BJ (cell line): ENCODE measurements at places on chromosomes 1 and 21.
A peak's percentile ranks its signal among the peaks of the same experiment; 100 is the strongest.

- DNase-seq = no peak
Observed at GRCh38 chr1:171160639-171161354, 24.3 kb upstream of the FMO2 start.

GRCh38 chr1:31366796-31367195, 6.1 kb downstream of the FABP3 start:
- DNase-seq = no peak

DNA sequence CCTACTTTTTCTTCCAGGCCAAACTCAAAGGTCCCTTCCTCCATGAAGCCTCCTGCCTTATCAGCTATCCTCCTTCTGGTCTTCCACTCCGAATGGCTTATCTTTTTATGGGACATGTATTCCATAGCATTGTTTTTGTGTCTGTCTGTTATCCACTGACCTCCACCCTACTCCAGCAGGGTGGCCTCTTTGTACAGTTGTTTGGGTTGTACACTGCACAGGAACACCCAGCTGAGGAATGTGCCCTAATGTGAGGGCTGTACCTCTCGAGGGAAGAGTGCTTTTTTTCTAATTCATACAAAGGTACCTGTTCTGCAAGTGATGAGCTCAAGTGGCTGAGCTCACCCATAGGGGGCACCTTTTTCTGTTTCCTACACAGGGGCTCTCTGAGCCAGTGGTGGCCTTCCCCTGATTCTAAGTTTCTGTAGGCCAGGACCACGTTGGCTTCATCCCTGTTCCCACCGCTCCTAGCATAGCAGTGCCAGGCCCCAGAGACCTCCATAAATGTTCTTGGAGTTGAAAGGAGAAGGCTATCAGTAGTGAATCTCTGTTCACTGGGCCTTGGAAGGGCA, 108.2 kb downstream of the FOXD2 start:
- DNase-seq = no peak

DNA sequence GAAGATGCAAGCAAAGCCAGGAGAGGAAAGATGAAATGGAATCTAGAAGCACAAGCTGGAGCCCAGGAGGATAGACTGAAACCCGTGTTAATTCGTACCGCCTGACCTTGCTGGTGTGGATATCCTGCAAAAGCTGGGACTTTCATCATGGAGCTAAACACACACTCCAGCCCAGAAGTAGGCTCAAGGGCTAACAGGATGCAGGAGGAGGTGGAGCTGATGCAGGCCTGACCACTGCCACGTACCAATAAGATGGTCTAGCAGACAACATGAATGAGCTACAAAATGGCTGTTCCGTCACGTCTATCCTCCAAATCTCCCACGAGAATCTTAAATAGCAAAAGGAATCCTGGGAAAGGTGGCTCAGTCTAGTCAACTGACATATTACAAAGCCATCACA, 270.3 kb downstream of the SDCCAG8 start:
- DNase-seq = no peak

DNA sequence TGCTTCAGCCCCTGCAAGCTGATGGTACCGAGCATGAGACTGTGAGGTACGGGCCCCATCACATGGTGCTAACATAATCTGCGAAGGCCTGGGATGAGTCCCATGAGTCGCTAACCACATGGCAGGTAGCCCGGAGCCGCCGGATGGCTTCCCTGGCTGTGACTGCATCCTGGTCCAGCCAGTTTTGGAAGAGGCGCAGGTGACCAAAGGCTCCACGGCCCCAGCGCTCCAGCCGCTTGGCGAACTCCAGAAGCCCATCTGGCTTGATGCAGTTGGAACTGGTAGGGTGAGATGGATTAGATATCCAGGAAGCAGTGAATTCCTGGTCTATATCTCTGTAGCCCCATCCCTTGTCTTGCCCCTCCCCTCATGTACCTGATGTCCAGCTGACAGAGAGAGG, 24.6 kb downstream of the LRRC41 start:
- no peak for DNase-seq

GRCh38 chr1:38027201-38028104, 14.9 kb downstream of the UTP11 start:
- no peak for DNase-seq

GRCh38 chr1:15201849-15202551, 45.0 kb upstream of the FHAD1 start:
- DNase-seq = no peak

GRCh38 chr1:25781130-25781433, 18.9 kb upstream of the SELENON start:
- no peak for DNase-seq

DNA sequence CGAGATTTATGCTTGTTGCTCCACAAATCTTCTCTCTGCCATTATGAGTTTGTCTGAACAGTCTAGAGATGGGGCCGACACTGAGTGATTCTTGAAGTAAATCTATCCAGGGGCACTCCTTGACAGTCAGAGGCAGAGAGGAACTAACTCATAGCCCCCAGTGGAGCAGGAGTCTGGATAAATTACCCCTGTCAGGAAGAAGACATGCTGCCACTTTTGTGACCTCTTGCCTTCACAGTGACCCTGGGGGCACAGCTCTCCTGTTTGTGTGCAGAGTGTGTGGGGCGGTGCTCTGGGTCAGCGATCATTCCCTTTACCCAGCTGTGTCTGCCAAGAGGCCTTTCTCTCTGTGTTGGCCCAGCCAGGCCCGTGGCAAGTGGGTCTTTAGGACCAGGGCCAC, 29.5 kb downstream of the PEX14 start:
- DNase-seq = no peak

- no peak for DNase-seq
Observed at GRCh38 chr1:17561247-17561548, 21.7 kb downstream of the ARHGEF10L start.

- DNase-seq = no peak
Observed at GRCh38 chr1:1945782-1946393, 26.8 kb upstream of the TMEM52 start.

DNA sequence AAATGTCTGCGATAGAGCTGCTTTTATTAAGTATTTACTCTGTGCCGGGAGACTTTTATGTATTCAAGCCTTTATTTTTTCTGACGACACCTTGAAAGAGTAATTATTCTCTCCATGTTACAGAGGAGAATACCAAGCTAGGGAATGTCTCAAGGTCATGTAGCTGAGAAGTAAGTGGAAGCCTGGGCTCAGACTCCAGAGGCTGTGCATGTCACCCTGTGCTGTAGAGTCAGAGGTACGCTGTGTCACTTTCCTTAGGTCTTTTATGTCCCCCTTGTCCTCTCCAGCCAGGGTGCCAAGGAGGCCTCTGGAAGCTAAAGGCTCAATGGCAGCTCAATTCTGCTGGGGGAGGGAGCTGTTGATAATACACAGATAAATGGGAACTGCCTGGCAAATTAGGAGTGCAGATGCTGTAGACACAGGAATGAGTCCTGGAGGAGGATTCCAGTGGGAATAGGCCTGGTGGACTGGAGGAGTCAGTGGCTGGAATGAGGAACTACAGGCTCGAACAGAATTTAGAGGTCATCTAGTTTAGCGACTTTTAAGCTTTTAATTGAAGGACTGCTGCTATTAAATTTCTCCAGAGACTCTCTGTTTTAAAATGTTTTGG, 9.3 kb upstream of the IL19 start:
- DNase-seq = no peak

GRCh38 chr1:111148376-111148881, 8.4 kb downstream of the CEPT1 start:
- DNase-seq = no peak

GRCh38 chr1:103514920-103515503, 10.5 kb upstream of the RNPC3 start:
- no peak for DNase-seq

GRCh38 chr1:232108598-232108997, 482.0 kb downstream of the DISC1 start:
- no peak for DNase-seq

DNA sequence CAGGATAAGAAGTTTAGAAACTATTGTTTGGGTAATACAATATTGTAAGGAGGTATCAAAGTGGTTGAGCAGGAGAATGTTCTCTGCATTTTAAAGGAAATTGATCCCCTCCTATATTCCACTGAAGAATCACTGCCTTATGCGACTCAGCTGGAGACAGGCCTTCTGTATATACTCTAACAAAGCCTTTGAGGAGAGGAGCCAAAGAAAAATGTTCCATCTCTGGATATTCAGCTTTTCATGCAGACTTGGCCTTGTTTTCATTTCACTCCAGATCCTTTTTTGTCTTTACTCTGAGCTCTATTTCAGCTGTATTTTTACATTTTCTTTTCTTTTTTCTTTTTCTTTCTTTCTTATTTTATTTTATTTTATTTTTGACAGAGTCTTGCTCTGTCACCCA, 42.1 kb upstream of the S1PR1 start:
- no peak for DNase-seq

DNA sequence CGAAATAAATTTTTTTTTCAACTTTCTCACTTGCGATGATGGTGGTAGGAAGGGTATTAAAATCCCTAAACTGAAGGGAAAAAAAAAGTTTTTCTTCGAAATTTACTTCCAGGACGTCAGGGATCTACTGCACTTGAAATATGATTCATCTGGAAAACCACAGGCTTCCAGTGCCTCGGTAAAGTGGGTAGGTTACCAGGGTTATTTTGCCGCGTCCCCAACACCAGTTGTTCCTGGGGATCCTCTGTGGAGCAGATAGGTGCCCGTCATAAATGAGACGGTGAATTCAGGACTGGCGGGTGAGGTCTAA, 773 bp downstream of the RABIF start:
- DNase-seq = peak; percentile 1

- DNase-seq = no peak
Observed at GRCh38 chr1:38239258-38239835, 192.8 kb upstream of the POU3F1 start.

- no peak for DNase-seq
Observed at GRCh38 chr1:167605576-167605975, 24.5 kb upstream of the RCSD1 start.

DNA sequence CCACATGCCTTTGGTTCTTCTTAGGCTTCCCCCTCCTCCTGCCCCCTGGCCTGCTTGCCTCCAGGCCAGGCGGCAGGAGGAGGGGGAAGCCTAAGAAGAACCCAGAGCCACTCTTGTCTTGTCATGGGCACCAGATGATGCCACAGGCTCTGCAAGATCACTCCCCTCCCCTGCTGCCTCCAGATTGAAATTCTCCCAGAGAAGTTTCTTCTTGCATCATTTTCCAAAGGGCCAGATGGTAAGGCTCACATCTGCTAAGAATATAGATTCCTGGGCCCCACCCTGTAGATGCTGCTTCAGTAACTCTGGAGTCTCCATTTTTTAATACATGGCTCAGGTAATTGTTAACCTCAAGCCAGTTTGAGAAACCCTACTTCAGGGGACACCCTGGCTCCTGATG, 60.8 kb downstream of the FAM163A start:
- no peak for DNase-seq

DNA sequence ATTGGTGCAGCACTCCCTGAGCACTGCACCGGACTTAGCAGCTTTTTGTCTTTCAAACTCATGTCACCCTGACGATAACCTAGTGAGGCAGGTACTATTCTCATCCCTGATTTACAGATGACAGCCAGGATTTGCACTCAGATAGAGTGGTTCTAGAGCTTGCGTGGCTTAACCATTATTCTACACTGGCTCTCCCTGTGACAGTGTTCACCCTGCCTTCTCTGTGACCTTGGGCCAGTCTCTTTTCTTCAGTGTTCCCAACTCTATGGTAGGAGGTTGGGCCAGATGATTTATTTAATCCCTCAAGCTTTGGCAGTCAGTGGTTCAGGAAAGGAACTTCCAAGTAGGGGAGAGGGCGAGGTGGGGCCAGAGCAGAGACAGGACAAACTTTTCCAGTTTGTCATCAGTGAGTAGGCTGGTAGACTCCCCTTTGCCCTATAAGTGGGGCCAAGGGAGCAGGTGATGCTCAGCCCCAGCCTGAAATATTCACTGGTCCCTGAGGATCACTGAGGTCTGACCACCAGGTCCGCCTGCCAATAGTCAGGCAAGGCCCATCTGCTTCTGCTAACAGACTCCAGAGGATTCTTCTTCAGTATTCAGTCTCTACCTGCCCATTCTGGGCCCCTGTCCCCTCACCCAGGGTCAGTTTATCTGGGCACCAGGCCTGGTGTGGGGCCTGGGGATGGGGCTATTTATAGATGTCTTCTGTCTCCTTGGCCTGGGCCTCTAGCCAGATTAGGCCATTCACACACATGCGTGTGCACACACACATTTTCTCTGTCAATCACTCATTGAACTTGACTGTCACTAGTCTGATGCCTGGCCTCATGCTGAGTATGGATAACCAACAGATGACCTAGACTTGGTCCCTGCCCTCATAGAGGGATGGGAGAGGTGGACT, 8.8 kb upstream of the FABP3 start:
- DNase-seq = no peak

- no peak for DNase-seq
Observed at GRCh38 chr1:32758177-32758794, 55.7 kb upstream of the SYNC start.

DNA sequence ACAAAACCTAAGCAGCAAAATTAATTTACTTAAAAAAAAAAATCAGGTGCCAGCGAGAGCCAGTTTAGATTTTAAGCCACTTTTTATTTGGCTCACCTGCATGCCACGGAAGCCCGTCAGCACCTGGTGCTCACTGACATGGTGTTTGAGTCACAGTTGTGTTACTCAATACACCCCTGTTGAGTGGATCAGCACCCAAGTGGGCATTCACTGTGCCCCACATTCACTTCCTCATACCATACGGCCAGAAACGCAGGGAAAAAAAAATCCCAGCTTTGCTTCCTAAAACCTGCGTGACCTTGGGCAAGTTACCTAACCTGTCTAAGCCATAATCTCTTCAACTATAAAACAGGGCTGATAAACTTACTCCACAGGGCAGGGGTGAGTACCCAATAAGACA, 42.8 kb upstream of the SIM2 start:
- DNase-seq = no peak

- DNase-seq = no peak
Observed at GRCh38 chr1:2786329-2787162, 14.9 kb downstream of the TTC34 start.

DNA sequence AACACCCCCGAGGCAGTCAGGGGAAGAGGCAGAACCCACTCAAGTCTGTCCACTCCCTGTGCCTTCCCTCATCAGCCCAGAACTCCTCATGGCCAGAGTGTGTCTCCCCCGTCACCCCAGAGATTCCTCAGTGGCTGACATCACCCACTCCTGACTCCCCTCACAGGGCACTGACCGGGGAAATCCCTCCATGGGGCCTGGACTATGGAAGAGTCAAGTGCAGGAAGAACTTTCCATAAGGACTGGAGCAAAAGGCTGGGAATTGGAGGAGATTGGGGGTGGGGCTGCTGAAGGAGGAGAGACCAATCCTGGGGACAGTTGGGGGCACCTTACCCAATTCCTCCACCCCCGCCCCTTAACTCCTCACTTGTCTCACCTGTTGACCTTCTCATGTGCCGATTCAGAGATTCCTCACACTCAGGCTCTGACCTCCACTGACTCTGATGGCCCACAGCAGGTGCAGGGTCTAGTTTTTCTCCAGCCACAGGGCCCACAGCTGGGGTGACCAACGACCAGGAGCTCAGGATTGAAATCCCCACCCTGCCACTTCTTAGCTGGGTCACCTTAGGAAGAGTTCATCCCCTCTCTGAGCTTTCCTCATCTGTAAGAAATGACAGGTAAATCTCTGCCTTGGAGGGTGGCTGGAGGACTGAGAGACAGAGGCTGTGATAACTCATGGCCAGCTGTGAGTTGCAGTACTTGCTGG, 481 bp upstream of the EXTL1 start:
- DNase-seq = no peak

- no peak for DNase-seq
Observed at GRCh38 chr1:191895462-191896058, 262.7 kb upstream of the RGS18 start.

- no peak for DNase-seq
Observed at GRCh38 chr1:183901748-183902330, 96.9 kb downstream of the RGL1 start.

GRCh38 chr1:94656967-94657366, 115.4 kb upstream of the F3 start:
- no peak for DNase-seq

- no peak for DNase-seq
Observed at GRCh38 chr1:155969377-155969791, 9.0 kb downstream of the ARHGEF2 start.
